ENCODE measurements at places on chromosomes 16 and 17.

DNA sequence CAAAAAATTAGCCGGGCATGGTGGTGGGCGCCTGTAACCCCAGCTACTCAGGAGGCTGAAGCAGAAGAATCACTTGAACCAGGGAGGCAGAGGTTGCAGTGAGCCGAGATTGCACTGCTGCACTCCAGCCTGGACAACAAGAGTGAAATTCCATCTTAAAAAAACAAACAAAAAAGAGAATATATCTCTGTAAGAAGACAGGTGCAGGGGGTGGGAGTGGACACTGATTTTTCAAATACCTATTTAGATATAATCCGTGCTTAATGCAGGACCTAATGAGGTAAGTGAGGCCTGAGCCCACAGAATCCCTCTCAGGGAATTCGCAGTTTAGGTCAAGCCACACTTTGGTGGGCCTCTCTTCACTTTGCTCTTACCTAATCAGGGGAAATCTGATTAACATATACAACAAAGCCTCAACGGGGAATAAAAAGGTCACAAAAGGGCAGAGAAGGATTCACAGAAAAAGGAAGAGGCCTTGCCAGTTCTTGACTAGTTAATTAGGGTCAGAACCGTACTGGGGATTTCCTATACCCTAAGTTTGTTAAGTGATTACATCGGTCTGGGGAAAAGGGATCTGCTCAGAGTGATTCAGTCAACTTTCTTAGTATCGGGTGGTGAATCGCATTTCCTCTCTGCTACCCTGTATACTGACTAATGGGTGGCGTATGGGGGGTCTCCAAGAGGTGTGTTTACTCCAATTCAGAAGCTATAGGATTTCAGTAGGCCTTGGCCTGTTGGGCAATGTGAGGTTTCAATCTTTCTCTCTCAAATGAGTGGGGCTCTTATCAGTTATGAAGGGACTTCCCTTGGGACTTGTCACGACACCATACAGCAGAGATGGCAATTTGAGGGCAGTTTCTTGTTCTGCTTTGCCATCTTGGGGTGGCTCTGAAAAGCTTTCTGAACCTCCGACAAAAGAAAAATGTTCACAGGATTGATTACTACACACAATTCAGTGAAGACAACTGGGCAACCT, 1.9 kb upstream of the NFAT5 start:
- DNase-seq, result no peak

DNA sequence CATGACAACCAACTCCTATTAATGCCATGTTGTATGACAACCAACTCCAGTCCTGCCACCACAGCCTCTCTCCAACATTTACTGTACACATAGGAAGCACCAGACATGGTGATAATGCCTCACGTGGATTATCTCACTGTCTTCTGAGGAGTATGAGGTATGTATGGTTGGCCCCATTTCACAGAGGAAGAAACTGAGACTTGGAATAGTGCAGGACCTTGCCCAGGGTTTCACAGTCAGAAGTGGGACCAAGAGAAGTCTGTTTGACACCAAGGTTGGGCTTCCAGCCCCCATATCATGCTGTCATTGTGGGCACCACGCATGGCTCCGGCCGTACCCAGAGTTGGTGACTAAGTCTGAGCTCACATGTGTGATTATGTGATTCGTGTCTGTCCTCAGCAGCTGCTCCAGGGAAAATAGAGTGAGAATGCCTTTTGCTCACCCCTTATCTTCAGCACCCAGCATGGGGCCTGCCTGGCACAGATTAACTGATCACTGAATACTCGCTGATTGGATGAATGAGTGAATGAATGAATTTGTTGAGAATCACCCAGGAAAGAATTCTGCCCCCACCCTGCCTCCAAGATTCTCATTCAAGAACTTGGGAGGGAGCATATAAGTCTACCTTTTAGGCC, 204.1 kb upstream of the NLRP1 start:
- no peak for DNase-seq

GRCh38 chr17:82915757-82916027, 75.9 kb upstream of the ZNF750 start:
- no peak for DNase-seq

DNA sequence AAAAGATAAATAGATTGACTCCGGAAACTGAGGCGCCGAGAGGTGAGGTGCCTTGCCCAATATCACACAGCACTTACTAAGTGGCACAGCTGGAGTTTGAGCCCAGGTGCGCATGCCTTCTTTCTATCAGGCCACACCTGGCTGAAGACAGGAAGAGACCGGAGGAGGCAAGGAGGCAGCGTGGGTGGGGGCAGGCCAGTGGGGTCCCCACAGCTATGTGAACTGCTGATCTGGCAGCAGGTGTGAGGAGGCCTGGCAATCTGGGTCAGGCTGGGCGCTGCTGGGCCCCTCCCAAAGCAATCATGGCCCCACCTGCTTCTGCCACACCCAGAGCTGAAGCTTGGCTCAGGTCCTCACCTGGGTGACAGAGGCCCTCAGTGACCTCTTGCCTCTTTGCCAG, 1.9 kb upstream of the GDPD3 start:
- DNase-seq, result no peak

DNA sequence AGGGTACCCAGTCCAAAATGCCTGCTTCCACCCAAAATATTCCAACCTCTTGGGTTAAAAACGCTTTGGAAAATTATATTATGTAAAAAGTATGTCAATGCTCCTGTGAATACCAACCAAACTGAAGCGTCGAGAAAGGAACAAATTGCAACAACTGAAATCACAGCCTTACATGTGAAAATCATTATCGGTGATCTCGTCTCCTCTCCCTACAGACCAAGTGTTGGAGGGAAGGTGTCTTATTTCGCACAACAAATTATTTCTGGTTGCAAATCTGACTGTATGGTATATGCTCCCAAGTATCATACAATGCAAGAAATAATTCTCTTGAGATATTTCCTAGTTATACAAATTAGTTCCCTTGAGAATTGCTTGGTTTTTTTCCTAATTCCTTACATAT, 89.3 kb upstream of the CDYL2 start:
- DNase-seq, result no peak

DNA sequence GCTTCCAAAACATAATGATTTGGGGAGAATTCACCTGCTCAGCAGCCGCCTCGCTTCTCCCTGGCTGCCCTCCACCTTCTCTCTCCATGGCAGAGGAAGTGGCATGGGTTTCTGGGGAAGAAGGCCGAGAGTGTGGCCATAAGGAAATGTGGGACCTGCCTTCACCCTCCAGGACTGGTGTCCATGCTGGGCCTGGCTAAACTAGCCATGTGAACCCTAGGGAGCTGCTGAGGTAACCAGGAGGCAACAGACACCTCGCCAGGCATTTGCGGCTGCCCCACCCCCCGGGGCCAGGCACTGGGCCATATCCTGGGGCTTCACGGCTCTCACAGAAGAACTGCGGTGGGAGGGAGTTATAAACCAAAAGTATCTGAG, 9.9 kb upstream of the CMTM4 start:
- no peak for DNase-seq

DNA sequence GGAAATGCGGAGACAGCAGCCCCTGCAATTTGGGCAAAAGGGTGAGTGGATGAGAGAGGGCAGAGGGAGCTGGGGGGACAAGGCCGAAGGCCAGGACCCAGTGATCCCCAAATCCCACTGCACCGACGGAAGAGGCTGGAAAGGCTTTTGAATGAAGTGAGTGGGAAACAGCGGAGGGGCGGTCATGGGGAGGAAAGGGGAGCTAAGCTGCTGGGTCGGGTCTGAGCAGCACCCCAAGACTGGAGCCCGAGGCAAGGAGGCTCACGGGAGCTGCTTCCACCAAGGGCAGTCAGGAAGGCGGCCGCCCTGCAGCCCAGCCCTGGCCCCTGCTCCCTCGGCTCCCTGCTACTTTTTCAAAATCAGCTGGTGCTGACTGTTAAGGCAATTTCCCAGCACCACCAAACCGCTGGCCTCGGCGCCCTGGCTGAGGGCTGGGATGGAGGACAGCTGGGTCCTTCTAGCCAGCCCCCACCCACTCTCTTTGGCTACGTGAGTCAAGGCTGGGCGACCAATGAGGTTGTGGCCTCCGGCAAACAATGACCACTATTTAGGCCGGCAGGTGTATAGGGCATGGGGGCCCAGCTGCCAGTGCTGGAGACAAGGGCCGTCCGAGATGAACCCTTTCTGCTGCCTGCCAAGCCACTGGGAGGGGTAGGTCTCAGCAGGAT, 507 bp downstream of the SERPINF1 start:
- DNase-seq, result no peak

- DNase-seq, result no peak
These were observed 4.0 kb downstream of the BPTF start for GRCh38 chr17:67829331-67829730.

GRCh38 chr16:76345163-76345661, 68.0 kb downstream of the CNTNAP4 start:
- DNase-seq, result no peak

DNA sequence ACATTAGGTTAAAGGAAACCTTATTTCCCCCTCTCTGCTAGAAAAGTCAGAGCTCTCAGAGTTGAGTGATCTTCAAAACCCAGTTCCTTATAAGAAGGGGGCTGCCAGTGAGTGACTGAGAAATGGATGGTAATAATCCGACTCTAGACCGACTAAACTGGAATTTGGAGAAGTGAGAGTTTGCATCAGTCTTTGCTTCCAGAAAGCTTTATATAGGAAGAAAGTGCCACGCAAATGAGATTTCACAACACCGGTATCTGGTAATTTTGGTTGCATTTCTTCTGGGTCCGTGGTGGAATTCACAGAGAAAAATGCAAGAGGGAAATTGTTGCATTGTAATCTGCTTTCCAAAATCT, 271.4 kb downstream of the MAF start:
- DNase-seq, result no peak

DNA sequence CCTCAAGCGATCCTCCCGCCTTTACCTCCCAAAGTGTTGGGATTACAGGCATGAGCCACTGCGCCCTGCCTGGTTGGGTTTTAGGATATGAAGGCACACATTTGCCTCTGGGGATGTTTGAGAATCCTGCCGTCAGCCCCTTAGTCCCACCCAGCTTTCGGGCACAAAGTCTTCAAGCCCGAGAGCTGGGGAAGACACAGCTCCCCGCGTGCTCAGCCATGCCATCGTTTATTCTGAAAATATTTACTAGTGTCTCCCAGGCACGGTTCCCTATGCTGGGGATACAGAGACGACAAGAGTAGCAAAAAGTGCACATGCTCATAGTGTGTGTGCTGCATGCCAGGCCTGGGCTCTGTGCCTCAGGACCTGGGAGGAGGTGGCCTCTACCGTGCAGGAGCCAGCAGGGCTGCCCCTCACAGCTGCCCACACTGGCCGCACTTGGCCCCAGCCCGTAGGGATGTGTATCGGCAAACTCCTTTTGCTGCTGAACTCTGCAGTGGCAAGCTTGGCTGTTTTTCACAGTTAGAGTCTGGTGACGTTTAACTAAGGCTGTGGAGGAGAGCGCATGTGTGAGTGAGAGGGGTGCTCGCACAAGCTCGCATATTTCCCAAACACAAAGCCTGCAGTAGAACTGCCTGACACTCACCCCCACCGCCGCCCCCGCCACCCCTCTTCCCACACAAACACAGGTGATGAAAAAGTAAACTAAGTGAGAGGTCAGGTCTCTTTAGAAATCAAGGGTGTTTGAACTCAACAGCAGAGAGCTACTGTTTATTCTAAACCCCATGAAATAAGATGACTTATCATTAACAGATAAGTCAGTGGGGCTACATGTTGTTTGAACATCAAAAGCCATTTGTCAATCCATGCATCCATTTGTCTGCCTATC, 266.4 kb downstream of the MRTFB start:
- DNase-seq, result no peak

All from NCI-H1092 treated with DMSO at 0.1 percent for 48 hours (cell line).